ENCODE measurements at places on chromosomes 12 and 14.

DNA sequence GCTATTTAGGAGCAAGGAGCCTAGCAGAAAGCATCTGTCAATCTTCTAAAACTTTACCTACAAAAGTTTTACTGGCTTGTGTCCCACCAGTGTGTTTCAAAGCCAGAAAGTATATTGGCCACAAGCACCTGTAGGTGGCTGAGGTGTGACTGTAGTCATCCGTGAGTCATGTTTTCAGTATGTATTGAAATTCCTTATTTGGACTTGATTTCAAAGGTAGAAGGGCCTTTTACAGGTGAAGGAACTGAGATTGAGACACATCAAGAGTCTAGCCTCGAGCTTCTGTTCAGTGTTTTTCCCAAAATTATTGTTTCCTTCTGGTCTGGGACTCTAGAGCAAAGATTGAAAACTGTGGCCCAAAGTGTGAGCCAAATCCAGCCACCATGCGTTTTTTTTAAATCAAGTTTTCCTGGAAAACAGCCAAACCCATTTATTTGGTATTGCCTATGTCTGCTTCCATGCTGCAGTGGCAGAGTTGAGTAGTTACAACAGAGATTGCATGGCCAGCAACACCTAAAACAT is 195.3 kb upstream of the BCL2L14 start:
- DNase-seq: peak; percentile 19

GRCh38 chr14:22814373-22814772 is 862 bp downstream of the SLC7A7 start:
- no peak for DNase-seq

GRCh38 chr12:28569698-28570411 is 379.6 kb downstream of the CCDC91 start:
- no peak for DNase-seq

DNA sequence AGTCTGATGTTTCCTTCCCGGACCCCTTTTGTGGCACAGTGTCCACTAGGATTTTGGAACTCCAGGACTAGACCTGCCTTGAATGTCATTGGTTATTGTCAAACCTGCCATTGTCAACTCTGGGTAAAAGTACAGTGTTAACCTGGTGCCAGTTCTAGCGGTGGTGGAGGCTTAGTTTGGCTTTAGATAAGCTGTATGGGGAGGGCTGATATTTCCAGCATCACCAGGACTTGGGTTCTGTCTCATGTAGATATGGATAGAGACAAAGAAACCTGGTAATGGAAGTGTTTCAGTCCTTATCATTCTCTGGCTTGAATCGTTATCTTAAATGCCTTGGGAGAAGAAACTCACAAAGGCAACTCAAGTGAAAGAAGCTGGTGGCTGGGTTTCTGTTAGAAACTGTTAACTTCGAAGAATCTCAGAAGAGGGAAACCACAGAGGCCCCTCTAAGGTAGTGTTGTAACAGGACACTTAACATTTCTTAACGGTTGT is 10.6 kb downstream of the CHST11 start:
- no peak for DNase-seq

DNA sequence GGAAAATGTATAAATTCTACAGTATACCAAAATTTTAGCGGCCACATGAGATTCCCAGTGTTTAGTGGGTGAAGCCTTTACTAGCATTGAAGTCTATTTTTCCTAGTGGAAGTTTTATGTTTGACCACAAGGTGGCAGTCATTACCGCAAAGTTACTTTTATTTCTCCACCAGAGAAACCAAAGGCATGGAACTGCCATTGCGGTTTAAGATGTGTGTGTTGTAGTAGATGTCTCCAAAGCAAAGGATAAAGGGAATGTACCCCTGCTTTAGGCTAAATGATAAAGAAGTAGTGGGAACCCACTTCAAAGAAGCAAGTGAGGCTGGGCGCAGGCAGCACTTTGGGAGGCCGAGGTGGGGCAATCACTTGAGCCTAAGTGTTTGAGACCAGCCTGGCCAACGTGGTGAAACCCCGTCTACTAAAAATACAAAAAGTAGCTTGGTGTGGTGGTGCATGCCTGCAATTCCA is 140.5 kb downstream of the PRKCH start:
- no peak for DNase-seq

DNA sequence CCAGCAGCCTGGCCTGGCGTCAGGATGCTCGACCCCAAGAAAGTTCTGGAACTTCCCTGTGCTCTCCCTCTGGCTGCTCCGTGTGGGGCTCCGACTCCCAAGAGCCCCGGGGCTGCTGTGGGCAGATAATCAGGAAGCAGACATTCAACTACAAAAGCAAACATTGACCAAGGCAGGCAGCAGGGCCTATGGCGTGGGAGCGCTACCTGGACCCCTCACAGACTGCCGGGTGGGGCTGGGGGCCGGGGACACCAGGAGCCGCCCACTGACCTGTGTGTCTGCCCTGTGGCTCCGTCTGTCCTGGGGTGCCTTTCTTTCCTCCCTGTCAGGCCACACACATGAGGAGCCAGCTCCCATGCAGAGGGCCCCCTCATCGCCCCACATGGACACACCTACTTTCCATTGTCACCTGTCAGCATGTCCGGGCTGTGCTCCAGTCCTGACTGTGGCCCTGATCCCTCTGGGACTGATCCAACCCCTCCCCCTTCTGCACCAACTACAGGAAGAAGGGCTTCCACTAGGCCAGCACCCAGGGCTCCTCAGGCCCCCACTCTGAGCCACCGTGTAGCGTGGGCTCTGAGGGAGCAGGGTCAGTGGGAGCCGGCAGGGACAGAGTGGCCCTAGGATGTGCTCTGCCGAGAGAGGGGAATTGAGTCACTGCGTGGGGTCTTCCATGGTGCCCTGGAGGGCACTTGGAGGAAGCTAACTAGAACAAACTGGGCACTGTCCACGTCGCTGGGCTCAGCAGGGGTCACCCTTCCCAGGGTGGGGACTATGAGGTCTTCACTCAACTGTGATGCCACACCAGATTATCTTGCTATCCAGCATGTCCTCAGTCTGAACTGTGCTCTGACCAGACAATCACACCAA is 215.4 kb upstream of the C14orf180 start:
- DNase-seq: no peak

DNA sequence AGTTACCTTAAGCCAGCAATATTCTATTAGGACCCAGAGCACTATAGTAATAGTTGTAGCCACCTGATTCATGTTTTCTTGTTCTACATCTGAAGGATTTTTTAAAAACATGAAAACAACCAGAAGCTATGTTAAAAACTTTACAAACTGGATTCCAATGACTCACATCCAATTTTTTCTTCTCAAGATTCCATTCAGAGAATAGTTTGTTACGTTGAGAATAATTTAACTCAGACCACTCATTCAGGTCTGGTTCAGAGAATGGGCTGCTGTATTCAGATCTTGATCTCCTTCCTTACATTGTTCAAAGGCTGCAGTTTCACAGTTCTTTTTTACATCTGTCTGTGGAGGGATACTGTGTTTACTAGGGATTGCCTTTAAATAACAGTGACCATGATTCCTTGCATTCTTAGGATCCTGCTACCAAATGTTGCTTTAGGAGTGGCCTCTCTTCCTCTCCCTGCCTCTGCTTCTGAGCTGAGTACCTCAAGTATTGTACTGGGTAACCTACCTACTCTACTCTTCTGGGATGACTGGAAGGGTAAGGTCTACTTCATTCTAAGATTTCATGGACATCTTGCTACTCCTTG is 448.0 kb upstream of the FBXO33 start:
- DNase-seq: no peak

- no peak for DNase-seq
These were observed 404.5 kb downstream of the FUT8 start for GRCh38 chr14:65817011-65817410.

- no peak for DNase-seq
These were observed 247.8 kb upstream of the OR4E1 start for GRCh38 chr14:21921453-21921852.

DNA sequence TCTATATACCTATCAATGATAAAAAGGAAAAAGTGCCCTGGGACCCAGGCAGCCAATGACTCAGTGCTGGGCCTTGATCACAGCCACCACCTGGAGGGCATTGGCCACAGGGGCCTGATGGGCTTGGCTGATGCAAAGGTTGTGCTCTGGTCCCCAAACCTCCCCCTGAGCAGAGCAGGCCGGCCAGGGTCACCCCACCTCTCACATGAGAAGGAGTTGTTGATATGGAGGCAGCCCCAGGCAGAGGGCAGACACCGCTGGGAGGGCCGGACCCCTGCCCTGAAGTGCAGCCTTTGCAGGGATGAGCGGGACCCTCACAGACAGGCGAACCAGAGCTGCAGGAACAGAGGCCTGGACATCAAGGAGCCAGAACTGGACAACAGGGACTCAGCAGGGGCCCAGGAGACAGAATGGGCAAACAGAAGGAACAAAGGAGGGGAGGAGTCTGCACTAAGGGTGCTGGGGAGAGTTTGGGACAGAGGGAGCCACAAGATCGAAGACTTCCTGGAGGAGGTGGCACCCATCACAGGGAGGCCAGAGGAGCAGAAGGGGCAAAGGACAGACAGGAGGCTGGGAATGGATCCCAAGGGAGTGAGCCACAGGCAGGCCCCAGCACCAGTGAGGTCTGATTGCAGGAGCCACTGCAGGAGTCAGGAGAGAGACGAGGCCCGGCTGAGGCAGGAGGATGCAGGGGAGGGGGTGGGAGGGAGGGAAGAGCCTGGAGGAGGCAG is 105.0 kb downstream of the TNFAIP2 start:
- DNase-seq: no peak

- DNase-seq: no peak
These were observed 7.3 kb upstream of the FIGNL2 start for GRCh38 chr12:51855586-51856428.

- DNase-seq: peak; percentile 40
These were observed 82.2 kb downstream of the PPP2R5C start for GRCh38 chr14:101843665-101844064.

- no peak for DNase-seq
These were observed 24.0 kb downstream of the ARG2 start for GRCh38 chr14:67643713-67644112.

DNA sequence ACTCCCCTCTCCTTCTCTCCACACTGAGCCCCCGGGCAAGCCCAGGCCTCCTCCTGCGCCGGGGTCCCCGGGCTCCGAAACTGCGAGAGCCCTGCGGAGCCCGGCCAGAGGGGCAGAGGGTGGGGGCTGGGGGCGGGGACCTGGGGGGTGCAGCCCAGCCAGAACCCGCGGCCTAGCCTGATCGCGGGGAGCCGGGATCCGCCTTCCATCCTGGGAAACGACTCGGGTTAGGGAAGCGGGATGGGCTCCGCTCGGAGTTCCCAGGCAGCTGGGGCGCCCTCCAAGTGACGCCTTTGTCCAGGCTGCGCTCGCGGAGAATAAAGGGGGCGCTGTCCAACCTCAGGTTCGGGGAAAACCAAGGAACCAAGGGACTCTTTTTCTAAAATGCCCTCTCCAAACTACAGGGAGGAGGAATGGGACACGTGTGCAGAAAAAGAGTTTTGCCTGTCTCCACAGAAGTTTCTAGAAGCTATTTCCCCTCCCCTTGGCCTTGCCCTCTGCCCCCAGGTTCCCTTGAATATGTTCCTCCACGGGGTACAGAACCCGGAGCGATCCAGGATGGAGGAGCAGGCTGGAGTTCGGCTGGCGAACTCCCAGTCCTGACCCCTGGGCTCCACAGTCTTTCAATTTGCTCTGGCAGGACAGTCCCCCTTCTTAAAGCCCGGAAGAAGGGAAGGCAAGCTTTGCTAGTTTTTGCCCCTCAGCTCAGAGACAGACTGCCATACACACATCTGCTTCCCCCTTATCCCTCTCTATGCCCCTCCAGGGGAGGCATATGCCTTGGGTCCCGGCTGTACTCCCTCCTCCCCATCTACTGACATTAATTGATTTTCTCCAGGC is 13.9 kb downstream of the NKX2-1 start:
- no peak for DNase-seq
